ENCODE measurements at places on chromosomes 16 and 17.

DNA sequence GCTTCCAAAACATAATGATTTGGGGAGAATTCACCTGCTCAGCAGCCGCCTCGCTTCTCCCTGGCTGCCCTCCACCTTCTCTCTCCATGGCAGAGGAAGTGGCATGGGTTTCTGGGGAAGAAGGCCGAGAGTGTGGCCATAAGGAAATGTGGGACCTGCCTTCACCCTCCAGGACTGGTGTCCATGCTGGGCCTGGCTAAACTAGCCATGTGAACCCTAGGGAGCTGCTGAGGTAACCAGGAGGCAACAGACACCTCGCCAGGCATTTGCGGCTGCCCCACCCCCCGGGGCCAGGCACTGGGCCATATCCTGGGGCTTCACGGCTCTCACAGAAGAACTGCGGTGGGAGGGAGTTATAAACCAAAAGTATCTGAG lies 9.9 kb upstream of the CMTM4 start:
- DNase-seq = no peak

- peak; percentile 30 for DNase-seq
Measured at GRCh38 chr17:57823469-57824401, 26.1 kb downstream of the MRPS23 start.

GRCh38 chr17:34895383-34895782 lies 65.9 kb downstream of the CCT6B start:
- no peak for DNase-seq

DNA sequence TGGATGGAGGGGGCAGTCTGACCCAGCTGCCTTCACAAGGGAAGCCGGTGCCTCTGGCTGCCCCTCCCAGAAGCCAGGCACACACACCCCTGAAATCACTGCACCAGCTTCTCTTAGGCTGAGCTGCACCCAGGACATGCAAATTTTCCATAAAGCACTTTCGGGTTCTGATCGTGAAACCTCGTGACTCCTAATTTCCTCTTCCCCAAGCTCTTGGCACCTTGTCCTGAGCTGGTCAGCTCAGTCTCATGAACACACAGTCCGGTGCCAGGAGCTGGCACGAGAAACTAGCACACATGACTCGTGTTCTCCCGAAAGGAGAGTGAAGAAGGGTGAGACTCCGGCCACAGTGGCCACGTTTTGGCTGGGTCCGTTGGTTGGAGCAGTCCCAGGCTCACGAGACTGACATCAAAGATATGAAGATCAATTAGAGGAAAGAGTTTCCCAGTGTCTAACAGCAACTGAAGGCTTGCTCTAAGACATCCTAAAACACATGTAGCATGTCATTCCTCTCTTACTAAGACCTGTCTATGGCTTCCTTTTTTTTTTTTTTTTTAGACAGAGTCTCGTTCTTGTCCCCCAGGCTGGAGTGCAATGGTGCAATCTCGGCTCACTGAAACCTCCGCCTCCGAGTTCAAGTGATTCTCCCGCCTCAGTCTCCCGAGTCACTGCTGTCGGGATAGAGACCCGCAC lies 9.2 kb upstream of the ABR start:
- no peak for DNase-seq

DNA sequence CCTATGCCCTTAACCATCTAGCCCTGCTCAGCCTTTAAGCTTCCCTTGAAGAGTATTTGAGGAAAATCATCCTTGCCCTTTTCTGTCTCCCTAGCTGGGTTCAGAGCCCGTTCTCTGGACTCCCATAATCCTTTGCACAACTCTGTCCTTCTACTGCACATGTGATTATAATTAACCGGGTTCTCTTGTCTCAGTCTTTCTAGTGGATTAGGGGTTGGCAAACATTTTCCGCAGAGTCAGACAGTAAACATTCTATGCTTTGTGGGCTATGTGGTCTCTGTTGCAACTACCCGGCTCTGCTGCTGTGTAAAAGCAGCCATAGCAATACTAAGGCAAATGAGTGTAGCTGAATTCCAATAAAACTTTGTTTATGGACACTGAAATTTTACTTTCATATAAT lies 80.0 kb downstream of the CDRT15 start:
- DNase-seq = peak; percentile 68

GRCh38 chr16:85800321-85800669 lies 800 bp downstream of the COX4I1 start:
- DNase-seq = peak; percentile 26

- DNase-seq = no peak
Measured at GRCh38 chr16:86398622-86399021, 111.7 kb upstream of the FOXF1 start.

- DNase-seq = no peak
Measured at GRCh38 chr16:80084163-80084562, 456.6 kb upstream of the DYNLRB2 start.

DNA sequence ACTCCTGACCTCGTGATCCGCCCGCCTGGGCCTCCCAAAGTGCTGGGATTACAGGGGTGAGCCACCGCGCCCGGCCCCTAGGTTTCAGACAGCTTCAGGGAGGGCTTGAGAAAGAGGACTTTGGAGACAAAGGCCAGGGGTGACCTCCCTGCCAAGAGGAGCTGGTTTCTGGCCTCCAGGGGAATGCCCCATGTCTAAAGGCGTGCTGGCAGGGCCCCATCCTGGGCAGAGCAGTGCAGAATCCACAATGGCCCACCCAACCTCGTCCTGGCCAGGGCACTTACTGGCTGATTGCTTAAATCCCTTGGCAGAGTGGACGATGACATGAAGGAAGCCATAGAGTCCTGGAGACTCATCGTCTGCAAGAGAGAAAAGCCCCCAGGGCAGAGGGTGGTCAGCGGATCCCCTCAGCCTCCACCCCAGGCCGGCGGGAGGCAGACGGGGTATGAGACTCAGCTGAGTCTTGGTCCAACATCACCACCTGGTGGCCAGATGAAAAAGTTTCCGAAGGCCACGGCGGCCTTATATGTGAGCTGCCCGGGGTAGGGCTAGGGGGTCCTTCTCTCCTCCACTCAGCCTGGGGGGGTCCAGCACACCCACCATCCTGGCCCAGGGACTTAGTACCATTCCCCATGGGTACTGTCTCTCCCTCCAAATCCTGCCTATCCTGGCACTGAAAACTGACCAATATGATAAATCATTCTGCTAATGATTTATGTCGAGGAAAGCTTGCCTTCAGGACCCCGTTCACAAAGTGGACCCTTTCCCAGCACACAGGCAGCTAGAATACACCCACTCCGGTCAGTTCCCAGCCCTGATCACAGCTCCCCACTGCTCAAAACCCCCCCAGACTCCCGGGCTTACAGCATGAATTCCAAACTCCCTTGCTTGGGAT lies 59.1 kb downstream of the TIMM22 start:
- DNase-seq = peak; percentile 75

GRCh38 chr16:4347010-4347409 lies 4.1 kb downstream of the PAM16 start:
- DNase-seq = peak; percentile 70

GRCh38 chr17:8326511-8327302 lies 12.9 kb upstream of the ODF4 start:
- DNase-seq = peak; percentile 92
